ENCODE measurements at places on chromosomes 1 and 21.

GRCh38 chr1:248860007-248860406, 1.1 kb upstream of the ZNF692 start:
- DNase-seq, result no peak

- DNase-seq, result no peak
Measured at GRCh38 chr1:226487921-226488320, 60.6 kb upstream of the STUM start.

GRCh38 chr1:77888081-77888780, at the start of gene NEXN:
Gene NEXN, plus strand, starts transcription at chr1:77888624. Its CDS starts 27,483 bp downstream, at chr1:77916107.
- DNase-seq, result peak; percentile 8

GRCh38 chr1:44072204-44072603, 40.9 kb upstream of the SLC6A9 start:
- DNase-seq, result peak; percentile 8

- no peak for DNase-seq
Measured at GRCh38 chr21:27450216-27450615, 483.3 kb upstream of the ADAMTS5 start.
